ENCODE measurements at places on chromosomes 3 and 15.

DNA sequence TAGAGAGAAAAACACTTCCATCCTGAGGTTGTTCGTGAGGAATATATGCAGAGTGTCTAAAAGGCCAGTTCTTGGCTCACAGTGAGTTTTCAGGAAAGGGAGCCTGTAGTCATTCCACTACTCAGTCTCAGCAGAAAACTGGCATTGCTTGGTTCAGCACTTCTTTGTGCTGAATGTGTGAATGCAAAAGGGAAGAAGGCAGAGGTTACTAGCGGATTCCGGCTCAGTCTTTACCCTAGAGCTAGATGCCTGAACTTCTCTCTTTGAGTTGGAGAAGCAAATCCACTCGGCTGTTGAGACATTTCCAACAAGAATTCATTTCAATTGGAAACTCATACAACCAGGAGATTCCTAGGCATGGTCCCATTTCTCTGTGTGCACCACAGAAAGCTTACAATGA lies 23.1 kb upstream of the FRMD4B start:
- DNase-seq = no peak

- DNase-seq = no peak
Measured at GRCh38 chr3:33149342-33149741, 35.5 kb downstream of the CRTAP start.

- DNase-seq = no peak
Measured at GRCh38 chr15:43277231-43277823, 10.6 kb upstream of the TGM5 start.

GRCh38 chr3:162729686-162730085 lies 1233.1 kb downstream of the OTOL1 start:
- DNase-seq = no peak

- DNase-seq = no peak
Measured at GRCh38 chr15:41572866-41573265, 13.9 kb downstream of the TYRO3 start.

Measured in stimulated activated CD8-positive, alpha-beta memory T cell treated with anti-CD3 and anti-CD28 coated beads, Interleukin-7, amount 100 ng/mL, for 1 hour (primary cell).